ENCODE measurements at places on chromosomes 13 and 19.

- no peak for DNase-seq
These were observed 15.0 kb downstream of the MBD3L2B start for GRCh38 chr19:7006135-7006704.

GRCh38 chr19:36574741-36575140 lies 1.6 kb upstream of the ZNF529 start:
- DNase-seq: no peak

- DNase-seq: no peak
These were observed 1.5 kb downstream of the PPFIA3 start for GRCh38 chr19:49120868-49121267.

GRCh38 chr13:57988276-57988675 lies 356.7 kb downstream of the PCDH17 start:
- DNase-seq: no peak

- no peak for DNase-seq
These were observed 42.2 kb upstream of the HNRNPA1L2 start for GRCh38 chr13:52599848-52600603.

DNA sequence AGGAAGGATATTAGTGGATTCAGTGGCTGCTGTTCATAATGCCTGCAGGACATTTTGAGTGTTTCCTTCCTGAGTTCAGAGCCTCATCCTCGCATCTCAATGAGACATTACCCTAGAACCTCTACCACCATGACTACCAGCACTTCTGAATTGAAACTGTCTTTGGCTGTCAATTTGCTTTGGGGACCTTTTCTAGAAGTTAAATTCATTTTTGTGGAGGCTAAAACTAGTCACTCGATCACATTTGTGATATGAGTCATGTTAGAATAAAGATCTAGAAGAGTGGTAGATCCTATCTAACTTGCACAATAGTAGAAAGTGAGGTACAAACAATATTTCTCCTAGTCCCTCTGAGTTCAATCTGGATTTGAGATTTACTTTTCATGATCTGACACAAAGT lies 124.9 kb downstream of the KCNRG start:
- no peak for DNase-seq
